ENCODE measurements at places on chromosomes 2 and 18. TPM values are rescaled to one million over a fixed set of nuclear protein-coding genes. Genes with fewer than 3 reads are reported as not detected.

- DNase-seq, result no peak
Measured at GRCh38 chr2:43230951-43231827, 4.8 kb upstream of the ZFP36L2 start.

- DNase-seq, result no peak
Measured at GRCh38 chr18:23209796-23210195, 74.5 kb downstream of the CABLES1 start.

- no peak for DNase-seq
Measured at GRCh38 chr2:100630473-100630977, 67.7 kb downstream of the PDCL3 start.

- DNase-seq, result no peak
Measured at GRCh38 chr2:240885566-240885965, 10.4 kb downstream of the MAB21L4 start.

DNA sequence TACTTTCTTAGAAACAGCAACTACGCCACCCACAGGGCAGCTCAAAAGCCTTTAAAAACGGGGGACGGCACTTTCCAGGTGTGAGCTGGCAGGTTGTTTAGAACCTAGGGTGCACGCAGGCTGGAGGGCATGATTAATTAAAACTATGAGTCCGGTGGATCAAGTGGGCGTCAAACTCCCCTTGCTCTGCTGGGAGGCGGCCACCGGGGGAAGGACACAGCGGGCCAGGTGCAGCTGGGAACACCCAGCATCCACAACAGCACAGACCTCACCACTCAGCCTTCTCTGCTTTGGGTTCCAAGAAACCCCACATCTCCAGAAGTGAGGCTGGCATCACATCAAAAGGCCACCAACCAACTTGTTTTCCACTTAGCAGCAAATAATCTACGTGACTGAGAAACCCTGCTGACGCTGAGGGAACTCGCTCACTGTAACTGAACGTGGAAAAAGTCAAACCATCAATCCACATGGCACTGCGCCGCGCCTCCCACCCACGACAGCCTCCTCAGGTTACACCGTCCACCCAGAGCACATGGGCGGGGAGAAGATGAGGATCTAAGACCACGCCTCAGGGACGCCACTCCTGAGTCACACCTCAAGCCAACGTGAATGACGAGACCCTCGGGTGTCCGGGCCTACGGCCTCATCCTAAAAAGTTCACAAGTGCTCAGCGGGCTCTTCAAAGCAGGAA is 118.2 kb downstream of the ZNF516 start:
- no peak for DNase-seq

DNA sequence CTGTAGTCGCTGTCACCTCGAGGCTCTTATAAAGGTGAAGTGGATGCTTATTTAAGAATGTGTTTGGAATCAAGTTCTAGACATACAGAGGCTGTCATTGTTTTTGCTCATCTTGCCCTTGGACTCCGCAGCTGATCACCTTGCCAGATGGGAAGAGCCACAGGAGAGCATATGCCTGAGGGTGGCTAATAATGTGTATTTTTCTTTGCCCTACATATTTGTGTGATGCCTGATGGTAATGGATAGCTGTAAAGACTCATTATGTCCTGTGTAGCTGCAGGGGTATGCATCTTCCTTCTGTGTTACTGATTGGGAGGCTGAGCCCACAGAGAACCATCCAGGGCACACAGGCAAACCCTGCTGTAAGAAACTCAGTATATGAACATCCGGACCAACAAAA is 61.7 kb downstream of the PRKCE start:
- DNase-seq, result no peak

GRCh38 chr2:188588235-188588634 is 296.6 kb downstream of the GULP1 start:
- no peak for DNase-seq

GRCh38 chr2:75025633-75026380 is 67.4 kb downstream of the POLE4 start:
- DNase-seq, result no peak

- no peak for DNase-seq
Measured at GRCh38 chr18:35513181-35513936, 15.6 kb upstream of the INO80C start.

Gene GAREM2
- 2.5 TPM for total RNA-seq

Gene SIX3
- not detected for total RNA-seq

Gene ITGA4
- total RNA-seq, result 102 TPM

Gene RNF125
- 177 TPM for total RNA-seq

Gene LYG1
- 1.1 TPM for total RNA-seq

All from CD8-positive, alpha-beta T cell (primary cell).